PC-9 (cell line): ENCODE measurements at places on chromosomes 5 and 9.

DNA sequence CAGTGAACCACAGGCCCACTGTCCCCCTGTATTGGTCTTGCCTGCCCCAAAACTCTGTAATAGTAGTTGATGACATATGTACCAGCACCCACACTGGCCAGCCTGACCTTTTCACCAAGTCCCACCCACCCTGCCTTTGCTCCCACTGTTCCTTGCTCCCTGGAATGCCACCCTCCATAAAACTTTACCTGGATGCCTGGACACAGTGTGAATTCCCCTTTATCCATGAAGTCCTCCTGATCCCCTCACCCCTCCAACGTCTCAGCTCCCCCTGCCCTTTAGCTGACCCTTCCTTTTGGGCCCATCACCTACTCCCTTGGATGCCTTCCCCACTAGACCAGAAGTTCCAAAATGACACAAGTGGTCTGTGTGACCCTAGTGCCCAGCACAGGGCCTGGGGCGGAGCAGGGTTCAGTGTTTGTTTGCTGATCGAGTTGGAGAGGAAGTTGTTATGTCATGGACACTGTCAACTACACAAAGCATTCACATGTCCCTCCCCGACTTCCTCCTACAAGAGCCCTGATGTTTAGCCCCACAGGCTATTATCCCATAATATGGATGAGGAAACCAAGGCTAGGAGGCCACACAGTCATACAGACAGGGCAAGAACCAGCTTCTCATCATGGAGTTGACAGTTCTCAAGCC lies 16.1 kb downstream of the AMBP start:
- H3K4me3 ChIP-seq: no peak overlapping the region
- DNase-seq: no peak
- H3K4me1 ChIP-seq: no peaks in the 10 kb centered on the region
- H3K27me3 ChIP-seq: peaks cover 86% of the 10 kb centered on the region
- no peak overlapping the region for H3K27ac ChIP-seq
- no peaks in the 10 kb centered on the region for H3K36me3 ChIP-seq

DNA sequence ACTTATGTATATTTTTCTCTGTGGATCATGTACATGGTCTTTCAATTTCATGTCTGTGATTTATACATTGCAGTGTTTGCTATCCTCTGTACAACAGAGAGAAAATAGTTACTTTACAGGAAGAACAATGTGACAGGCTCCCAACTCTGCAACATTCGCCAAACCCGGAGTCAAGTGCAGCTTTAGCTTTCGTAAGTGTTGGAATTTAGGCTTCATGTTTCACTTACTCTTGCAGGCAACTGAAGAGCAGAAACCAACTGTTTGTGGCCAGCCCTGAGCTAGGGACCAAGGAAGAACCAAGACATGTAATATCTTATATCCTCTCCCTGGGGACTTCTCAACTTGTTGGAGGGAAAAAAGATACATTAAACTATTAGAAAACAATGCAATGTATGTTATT lies 147.9 kb downstream of the C5orf15 start:
- no peak overlapping the region for H3K4me3 ChIP-seq
- no peaks in the 10 kb centered on the region for H3K27me3 ChIP-seq
- no peak for DNase-seq
- peaks cover 29% of the 10 kb centered on the region for H3K4me1 ChIP-seq
- H3K27ac ChIP-seq: peak overlapping the region; percentile 9; the same call in 1 of the 2 replicates

DNA sequence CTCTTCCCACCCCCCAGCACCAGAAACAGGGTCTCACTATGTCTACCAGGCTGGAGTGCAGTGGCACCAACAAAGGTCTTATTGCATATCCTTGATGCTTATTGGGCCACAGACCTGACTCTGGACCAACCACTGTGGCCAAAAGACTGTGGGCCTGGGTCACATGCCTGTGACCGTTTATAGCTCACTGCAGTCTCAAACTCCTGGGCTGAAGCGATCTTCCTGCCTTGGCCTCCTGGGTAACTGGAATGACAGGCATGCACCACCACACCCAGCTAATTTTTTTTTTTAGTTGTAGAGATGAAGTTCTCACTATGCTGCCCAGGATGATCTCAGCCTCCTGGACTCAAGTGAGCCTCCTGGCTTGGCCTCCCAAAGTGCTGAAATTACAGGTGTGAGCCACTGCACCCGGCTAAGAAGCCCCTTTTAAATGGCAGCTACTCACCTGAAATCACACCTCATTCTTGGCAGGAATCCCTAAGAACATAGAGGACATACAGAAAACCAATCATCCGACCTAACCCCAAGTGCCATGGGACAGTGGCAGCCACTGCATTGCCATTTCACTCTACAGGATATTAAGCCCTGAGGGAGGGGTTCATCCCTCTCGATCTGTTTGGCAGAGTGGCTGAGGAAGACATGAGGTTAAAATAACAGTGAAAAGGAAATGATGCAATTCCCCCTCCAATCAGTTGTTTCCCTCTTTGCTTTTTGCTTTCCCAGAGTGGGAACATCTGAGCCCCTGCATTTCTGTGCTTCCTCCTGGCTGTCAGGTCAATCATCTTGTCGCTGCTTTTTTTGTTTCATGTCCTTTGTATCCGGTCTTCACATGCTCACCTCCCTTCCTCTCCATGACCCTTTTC lies 74.6 kb downstream of the LRRC70 start:
- H3K27me3 ChIP-seq: no peaks in the 10 kb centered on the region
- no peak overlapping the region for H3K27ac ChIP-seq
- H3K4me1 ChIP-seq: no peaks in the 10 kb centered on the region
- no peak overlapping the region for H3K4me3 ChIP-seq

DNA sequence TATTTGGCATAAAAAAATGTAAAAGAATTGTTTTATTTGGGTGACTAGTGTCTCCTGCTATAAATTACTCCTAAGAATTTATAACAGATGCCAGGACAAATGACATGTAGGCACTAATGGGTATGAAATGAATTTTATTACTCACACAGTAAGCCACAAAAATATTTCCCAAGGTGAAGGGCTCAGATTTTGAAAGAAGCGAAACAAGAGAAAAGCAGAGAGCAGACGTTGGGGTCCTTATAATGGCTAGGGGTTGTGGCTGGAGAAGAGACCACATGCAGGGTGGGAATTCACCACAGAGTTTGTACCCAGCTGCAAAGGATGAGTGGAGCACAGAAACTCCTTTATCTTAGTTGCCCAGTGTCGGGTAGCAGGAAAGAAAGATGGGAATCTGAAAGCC lies 45.0 kb upstream of the PRR16 start:
- DNase-seq: no peak
- H3K4me1 ChIP-seq: no peaks in the 10 kb centered on the region
- no peak overlapping the region for H3K27ac ChIP-seq
- no peaks in the 10 kb centered on the region for H3K36me3 ChIP-seq

DNA sequence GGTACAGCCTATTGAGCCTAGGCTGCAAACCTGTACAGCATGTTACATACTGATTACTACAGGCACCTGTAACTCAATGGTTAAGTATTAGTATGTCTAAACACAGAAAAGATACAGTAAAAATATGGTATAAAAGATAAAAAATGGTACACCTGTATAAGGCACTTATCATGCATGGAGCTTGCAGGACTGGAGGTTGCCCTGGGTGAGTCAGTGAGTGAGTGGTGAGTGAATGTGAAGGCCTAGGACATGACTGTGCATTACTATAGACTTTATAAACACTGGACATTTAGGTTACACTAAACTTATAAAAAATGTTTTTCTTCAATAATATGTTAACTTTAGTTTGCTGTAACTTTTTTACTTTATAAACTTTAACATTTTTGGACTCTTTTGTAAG lies 171.3 kb downstream of the SLC28A3 start:
- no peak for DNase-seq
- H3K4me3 ChIP-seq: no peak overlapping the region
- H3K27ac ChIP-seq: no peak overlapping the region
- no peaks in the 10 kb centered on the region for H3K36me3 ChIP-seq

GRCh38 chr5:87945286-87945650 lies 323.4 kb downstream of the TMEM161B start:
- H3K27ac ChIP-seq: no peak overlapping the region
- H3K27me3 ChIP-seq: no peaks in the 10 kb centered on the region
- DNase-seq: no peak
- H3K36me3 ChIP-seq: no peaks in the 10 kb centered on the region
- no peak overlapping the region for H3K4me3 ChIP-seq
- no peaks in the 10 kb centered on the region for H3K4me1 ChIP-seq

DNA sequence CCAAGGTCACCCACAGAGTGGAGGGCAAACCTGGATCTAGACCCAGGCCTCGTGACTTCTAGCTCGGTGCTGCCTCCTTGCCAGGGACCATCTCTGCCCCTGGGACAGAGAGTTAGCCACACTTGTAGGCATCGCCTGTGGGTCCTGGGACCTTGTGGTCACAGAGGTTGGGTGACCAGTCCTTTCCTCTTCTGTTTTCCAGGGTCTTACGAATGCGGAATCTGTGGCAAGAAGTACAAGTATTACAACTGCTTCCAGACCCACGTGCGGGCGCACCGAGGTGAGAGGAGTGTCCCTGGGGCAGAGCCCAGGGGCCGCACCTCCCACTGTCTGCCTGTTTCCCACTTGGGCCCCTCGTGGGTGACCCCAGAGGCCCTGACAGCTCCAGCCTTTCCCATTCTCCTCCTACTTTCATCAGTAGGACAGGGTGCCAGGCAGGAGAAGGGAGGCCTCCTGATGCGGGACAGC lies 76.3 kb downstream of the AMBP start:
- H3K36me3 ChIP-seq: no peaks in the 10 kb centered on the region
- DNase-seq: no peak
- peaks cover 78% of the 10 kb centered on the region for H3K27me3 ChIP-seq
- no peaks in the 10 kb centered on the region for H3K4me1 ChIP-seq
- no peak overlapping the region for H3K27ac ChIP-seq

- H3K27me3 ChIP-seq: no peaks in the 10 kb centered on the region
- H3K4me1 ChIP-seq: peaks cover 53% of the 10 kb centered on the region
- no peak overlapping the region for H3K4me3 ChIP-seq
These were observed 216.2 kb upstream of the S1PR3 start for GRCh38 chr9:88775037-88775471.

GRCh38 chr9:131839281-131840084 lies 99.6 kb upstream of the RAPGEF1 start:
- no peak overlapping the region for H3K4me3 ChIP-seq
- no peaks in the 10 kb centered on the region for H3K4me1 ChIP-seq
- peaks cover 25% of the 10 kb centered on the region for H3K27me3 ChIP-seq
- DNase-seq: peak; percentile 60
- H3K27ac ChIP-seq: no peak overlapping the region

- no peaks in the 10 kb centered on the region for H3K4me1 ChIP-seq
- H3K27me3 ChIP-seq: no peaks in the 10 kb centered on the region
- no peak for DNase-seq
- H3K36me3 ChIP-seq: no peaks in the 10 kb centered on the region
- no peak overlapping the region for H3K4me3 ChIP-seq
These were observed 8.1 kb downstream of the SLC12A7 start for GRCh38 chr5:1103505-1104326.

DNA sequence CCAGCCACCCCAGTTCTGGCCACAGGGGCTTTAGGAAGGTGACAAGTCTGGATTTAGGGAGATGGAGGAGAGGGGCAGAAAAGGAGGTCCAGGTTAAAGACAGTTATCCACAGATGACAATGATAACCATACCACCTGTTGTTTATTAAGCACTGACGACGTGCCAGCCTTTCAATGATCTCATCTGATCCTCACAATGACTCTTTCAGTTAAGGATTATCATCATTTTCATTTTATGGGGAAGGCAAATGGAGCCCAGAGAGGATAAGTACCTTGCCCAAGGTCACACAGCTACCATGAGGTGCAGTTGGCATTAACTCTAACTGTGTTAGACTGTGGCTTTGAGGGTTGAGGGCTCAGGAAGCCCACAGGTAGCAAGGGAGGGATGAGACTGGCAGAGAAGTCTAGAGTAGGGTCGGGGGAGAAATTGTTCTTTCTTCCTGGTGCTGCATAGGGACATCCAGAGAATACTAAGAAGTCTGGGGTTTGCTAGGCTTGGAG lies 21.5 kb upstream of the JADE2 start:
- DNase-seq: no peak
- peaks cover 76% of the 10 kb centered on the region for H3K4me1 ChIP-seq
- no peaks in the 10 kb centered on the region for H3K27me3 ChIP-seq
- peak overlapping the region; percentile 86 for H3K27ac ChIP-seq
- no peak overlapping the region for H3K4me3 ChIP-seq

- H3K27me3 ChIP-seq: no peaks in the 10 kb centered on the region
- no peak for DNase-seq
- H3K4me3 ChIP-seq: no peak overlapping the region
- H3K4me1 ChIP-seq: no peaks in the 10 kb centered on the region
- H3K36me3 ChIP-seq: no peaks in the 10 kb centered on the region
These were observed 63.6 kb downstream of the RNF180 start for GRCh38 chr5:64229163-64229774.

DNA sequence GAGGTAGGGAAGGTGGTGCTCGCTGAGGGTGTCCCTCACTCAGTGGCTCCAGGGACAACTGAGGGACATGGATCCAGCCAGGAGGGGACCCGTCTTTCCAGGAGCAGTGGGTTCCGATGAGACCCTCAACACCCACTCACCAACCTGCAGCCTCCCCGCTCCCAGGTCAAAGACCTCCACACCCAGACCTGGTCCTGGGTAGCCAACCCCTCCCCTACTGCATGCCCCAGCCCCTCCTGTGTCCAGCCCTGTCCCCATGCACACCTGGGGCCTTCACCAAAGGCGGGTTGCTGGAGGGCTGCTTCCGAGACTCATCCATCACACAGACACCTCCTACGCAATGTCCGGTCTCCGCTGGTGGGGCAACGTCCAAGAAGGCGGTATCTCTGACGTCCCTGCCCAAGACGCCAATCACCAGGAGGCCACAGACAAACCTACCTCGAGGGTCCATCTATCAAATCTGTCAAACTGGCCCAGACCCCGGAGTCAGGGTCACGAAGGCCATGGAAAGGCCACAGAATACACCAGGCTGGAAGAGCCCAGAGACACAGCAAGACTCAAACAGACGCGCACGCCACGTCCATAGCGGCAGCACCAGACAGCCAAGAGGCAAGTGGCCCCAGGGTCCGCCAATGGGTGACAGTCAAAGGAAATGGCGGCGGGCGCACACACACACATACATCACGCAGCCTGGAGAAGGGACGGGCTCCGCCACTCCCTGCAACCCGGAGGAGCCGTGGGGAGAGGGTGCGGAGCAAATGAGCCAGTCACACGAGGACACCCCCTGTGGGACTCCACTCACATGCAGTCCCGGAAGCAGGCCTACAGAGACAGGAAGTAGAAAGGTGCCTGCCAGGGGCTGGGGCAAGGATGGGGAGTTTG lies 10.8 kb downstream of the NACC2 start:
- H3K27me3 ChIP-seq: no peaks in the 10 kb centered on the region
- no peak overlapping the region for H3K4me3 ChIP-seq
- no peaks in the 10 kb centered on the region for H3K36me3 ChIP-seq
- peaks cover 10% of the 10 kb centered on the region; the same call in 1 of the 2 replicates for H3K4me1 ChIP-seq

GRCh38 chr5:116469631-116470030 lies 105.0 kb downstream of the SEMA6A start:
- no peak overlapping the region for H3K4me3 ChIP-seq
- no peaks in the 10 kb centered on the region for H3K4me1 ChIP-seq
- DNase-seq: no peak
- H3K27me3 ChIP-seq: peaks cover 13% of the 10 kb centered on the region; the same call in 1 of the 2 replicates
- H3K27ac ChIP-seq: no peak overlapping the region
